Stimulated activated CD4-positive, alpha-beta T cell treated with anti-CD3 and anti-CD28 coated beads, Interleukin-12 subunit alpha, Interleukin-12 subunit beta, amount 100 ng/mL, for 48 hours (primary cell): ENCODE measurements at places on chromosomes 12 and 14.

DNA sequence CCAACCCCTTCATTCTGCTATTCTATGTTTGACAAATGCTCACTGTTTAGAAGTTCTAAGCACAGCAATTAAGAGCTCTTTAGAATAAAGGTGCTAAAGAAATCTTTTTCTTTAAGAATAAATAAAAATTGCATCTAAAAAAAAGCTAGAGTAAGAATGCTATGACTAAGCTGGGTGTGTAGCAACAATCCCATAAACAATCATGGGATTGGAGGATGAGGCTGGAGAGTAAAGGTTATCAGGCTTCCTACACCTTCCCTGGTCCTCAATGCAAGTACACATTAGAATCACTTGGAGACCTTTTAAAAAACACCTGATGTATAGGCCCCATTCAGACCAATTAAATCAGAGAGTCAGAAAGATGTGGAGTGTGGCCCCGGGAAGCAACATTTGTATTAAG, 88.3 kb downstream of the CIT start:
- no peak for DNase-seq

DNA sequence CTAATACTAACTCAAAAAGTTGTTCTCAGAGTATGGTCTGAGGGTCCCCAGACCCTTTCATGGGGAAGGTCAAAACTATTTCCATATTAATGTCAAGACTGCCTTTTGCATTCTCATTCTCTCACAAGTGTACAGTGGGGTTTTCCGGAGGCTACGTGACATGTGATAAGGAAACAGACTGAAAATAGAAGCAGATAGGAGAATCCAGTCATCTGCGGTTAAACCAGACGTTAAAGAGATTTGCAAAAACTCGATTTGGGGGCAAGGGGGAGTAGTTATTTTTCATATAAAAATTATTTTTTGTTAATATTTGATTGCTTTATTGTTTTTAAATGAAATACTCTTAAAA, 1.0 kb upstream of the NAP1L1 start:
- DNase-seq = no peak

DNA sequence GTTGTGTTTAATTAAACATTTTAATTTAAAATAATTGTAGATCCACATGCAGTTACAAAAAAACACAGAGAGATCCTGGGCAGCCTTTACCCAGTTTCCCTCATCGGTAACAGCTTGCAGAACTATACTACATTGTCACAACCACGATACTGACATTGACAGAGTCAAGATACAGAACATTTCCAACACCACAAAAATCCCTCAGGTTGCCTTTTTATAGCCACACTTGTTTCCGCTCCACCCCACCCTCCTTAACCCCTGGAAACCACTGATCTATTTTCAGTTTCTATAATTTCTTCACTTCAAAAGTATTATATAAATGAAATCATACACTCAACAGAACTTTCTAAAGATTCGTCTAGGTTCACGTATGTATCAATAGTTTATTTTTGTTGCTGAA, 458.8 kb upstream of the SOX5 start:
- no peak for DNase-seq

- DNase-seq = no peak
Measured at GRCh38 chr14:22897357-22897756, 14.3 kb downstream of the REM2 start.

DNA sequence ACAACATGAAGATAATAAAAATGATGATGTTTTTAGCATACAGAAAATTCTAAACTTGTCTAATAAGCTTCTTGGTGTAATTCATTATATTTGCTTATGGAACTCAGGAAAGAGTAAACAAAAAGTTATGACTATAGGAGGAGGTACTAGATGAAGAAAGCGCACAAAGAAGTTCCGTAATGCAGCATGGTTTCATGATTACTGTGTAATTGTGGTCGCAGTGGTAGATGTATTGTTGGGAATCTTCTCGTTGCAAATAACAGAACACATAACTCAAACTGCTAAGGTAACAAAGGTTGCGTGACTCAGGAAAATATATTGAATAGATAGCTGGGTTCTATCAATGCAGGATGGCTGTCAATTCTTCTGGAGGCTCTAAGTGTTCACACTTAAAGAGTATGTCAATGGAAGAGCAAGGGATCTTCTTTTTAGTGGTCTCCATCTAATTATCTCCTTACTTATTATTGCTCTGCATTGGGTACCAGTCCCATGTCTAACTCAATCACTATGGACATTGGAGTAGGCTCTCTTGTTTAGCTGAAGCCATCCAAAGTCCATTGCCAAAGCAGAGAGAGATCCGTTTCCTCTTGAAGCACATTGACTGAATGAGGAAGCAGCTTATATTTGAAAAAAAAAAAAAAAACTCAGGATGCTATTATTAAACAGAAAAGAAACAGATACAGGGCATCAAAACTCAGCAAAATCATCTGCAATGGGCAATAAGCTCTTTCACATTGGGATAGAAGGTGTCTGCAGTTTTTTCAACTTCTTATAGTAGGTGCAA, 283.4 kb upstream of the ATP2B1 start:
- DNase-seq = no peak

GRCh38 chr14:64683264-64683663, 21.0 kb upstream of the PLEKHG3 start:
- no peak for DNase-seq

DNA sequence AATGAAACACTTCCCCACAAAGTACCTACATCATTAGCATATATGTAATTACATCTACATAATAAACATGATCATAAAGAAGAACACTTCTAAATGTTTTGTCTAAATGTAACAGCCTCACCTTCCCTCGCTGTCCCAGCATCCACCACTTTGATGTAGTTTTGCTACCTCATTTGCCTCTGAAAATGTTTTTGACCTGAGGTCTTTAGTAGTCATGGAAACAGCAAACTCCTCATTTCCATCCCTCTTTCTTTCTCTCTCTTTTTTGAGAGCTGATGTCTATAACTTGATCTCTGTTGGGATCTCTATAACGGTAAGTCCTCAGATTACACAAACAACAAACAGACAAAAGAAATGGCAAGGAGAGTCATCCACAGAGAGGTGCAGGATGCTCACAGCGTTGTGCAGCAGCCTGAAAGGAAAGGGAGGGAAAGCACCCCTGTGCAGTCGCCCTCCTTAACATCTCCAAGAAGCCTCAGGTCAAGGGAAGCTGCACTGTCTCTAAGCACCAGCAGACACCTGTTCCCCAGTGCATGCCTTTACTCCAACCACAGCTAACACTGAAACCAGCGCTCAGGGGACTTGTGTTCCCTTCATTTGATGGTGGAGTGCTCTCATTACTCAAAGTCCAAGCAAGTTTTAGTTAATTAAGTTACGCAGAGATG, 268.7 kb downstream of the TMEM132D start:
- no peak for DNase-seq

DNA sequence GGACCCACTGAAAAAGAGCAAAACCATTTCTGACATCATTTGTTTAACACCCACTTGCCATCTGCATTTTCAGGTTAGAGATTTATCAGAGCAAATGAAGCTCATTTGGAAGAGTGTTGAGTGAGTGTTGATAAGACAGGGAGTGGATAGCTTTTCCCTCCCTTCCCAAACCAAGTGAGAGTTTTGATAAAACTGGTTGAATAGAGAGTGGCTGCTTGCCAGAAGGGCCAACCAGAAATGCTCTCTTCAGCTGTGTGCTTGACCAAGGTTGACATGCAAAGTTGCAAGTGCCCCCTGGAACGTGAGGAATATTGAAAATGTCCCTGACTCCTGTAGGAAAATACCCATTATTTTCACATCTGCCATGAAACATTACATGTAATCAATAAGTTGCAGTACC, 1487.0 kb upstream of the FLRT2 start:
- no peak for DNase-seq

- no peak for DNase-seq
Measured at GRCh38 chr14:56092763-56093162, 25.4 kb upstream of the PELI2 start.

DNA sequence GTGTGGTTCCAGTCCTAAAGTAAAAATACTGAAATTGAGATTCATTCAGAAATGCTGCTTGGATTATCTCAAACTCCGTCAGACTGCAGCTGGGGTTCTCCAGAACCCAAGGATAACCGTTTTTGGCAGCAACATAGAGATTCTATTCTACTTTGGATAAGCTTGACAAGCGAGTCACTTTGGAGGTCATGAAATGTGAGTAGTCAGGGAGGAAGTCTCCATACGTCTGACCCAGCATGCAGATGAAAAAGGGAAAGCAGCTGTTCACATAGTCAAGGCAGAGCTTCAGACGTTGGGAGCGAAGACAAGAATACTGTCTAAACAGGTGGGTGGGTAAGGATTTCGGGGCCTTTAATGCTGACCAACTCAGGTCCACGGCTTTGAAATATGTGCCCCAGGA, 14.9 kb upstream of the HSP90B1 start:
- no peak for DNase-seq

GRCh38 chr12:15540005-15540404, 217.7 kb downstream of the PTPRO start:
- DNase-seq = no peak

- DNase-seq = no peak
Measured at GRCh38 chr12:89949457-89950195, 241.0 kb upstream of the ATP2B1 start.

DNA sequence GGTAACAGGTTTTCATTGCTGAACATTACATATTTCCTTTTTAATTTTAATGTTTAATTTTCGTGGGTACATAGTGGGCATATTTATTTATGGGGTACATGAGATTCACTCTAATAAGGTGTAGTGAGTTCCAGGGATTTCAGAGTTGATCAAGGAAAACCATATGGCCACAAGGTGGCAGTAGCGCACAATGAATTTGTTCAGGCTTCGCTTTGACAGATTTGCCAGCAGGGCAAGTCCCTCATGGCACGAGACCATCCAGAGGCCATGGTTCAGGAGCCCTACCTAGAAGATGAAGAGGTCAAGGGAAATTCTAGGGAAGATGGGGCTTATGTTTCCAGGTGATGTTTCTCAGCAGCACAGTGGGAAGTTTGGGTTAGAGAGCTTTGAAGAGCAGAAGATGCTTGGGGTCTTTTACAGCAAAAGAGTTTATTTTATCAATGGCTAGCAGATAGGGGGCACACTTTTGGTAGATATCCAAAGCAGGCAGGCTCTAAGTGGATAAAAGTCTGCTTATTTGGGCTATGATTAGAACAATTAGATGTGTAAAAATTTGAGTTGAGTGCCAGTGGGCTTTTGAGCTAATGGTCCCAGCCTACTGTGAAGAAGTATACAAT, 1004.4 kb downstream of the AACS start:
- peak; percentile 52 for DNase-seq

DNA sequence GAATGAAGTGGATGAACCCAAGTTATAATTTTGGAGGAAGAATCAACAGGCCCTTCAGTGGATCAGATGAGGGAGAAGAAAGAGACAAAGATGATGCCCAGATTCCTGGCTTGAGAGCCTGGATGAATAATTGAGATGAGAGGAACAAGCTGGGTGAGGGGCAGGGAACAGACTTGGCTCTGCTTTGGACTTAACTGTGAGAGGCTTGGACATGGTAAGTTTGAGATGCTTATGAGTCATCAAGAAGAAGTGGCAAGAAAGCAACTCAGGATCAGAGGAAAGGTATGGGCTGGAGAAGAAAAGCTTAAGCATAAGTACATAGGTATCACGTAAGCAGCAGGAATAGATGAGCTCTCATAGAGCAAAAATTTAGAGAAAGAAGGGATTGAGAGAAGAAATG, 55.3 kb downstream of the FIGNL2 start:
- no peak for DNase-seq

GRCh38 chr14:93046705-93047050, 69.0 kb downstream of the ITPK1 start:
- DNase-seq = no peak

DNA sequence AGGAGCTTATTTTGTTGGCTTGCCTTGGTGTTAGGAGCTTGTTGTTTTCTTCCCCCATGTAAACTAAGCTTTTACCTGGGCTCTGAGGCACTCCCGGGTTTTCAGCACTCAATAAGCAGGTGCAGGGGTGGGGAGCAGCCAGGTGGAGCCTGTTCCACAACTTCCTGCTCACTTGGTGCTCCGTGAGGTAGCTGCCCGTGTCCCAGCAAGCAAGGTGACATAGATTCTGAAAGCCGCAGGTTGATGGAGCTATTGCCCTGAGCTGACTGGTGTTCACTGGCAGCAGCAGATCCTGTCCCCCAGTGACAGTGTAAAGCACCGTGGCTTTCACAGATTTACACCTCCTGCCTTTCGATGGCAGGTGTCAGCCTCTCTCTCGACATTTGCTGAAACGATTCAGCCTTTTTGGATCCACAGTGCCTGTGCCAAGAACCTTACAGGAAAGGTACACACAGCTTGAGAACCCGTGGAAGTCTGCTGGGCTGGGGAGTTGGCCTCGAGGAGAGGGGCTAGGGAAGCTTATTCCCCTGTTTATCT, 295.7 kb upstream of the FKBP4 start:
- no peak for DNase-seq

DNA sequence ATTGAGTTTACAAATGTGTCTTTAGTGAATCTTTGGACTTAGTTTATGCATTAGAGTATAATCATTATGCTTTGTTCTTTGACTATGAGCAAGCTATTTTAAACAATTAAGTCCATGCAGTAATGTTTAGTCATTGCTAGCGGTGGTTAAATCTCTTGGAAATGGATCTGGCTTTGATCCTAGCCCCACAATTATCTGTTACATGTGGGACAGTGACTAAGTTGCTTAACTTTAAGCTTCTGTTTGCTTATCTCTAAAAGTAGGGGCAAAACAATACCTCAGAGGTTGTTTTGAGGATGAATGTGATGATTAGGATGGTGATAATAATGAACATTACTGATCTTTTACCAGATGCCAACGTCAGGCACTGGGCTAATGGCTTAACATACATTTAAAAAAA, 124.2 kb downstream of the NPAS3 start:
- DNase-seq = no peak

GRCh38 chr12:123516216-123516780, 17.2 kb downstream of the RILPL1 start:
- DNase-seq = no peak

DNA sequence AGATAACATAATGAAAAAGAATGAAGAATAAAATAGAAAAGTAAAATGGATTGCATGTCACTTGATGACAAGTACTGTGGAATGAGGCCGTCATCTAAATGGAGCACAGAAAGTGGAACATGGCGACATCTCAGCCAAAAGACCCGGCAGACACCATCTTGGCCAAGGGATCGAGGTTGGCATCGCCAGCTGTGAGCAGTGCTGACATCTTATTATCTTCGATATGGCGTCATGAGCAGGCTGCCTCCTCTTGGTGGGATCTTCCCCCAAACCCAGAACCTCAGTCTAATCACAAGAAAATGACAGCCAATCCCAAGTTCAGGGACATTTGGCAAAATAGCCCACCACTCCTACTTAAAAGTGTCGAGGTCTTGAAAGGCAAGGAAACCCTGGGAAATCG, 15.1 kb downstream of the SERPINA5 start:
- DNase-seq = no peak

- DNase-seq = no peak
Measured at GRCh38 chr12:122385171-122386016, 37.1 kb downstream of the CLIP1 start.

GRCh38 chr12:52165096-52165855, 26.5 kb downstream of the KRT80 start:
- no peak for DNase-seq
